ENCODE measurements at places on chromosomes 6 and 20. TPM values are rescaled to one million over a fixed set of nuclear protein-coding genes. Genes with fewer than 3 reads are reported as not detected.

DNA sequence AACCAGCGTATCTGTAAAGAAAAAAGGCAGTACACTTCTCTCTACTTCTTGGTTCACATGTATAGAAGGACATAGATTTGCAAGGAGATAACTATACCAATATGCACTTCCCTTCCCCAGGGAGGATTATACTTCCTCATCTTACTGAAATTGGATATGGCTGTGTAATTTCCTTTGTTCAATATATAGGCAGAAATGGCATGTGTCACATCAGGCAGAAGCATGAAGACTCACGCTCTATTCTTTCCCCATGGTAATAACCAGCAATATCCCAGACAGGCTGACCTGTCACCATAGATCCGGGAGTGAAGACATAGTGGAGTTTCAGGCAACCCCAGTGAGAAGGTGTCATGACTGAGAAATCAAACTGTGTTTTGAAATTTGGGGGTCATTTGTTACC, 518.3 kb downstream of the KIF16B start:
- no peaks in the 10 kb centered on the region for H3K4me1 ChIP-seq
- H3K27me3 ChIP-seq, result no peaks in the 10 kb centered on the region
- H3K36me3 ChIP-seq, result no peaks in the 10 kb centered on the region
- H3K27ac ChIP-seq, result no peak overlapping the region
- no peak overlapping the region for H3K4me3 ChIP-seq
- DNase-seq, result no peak

DNA sequence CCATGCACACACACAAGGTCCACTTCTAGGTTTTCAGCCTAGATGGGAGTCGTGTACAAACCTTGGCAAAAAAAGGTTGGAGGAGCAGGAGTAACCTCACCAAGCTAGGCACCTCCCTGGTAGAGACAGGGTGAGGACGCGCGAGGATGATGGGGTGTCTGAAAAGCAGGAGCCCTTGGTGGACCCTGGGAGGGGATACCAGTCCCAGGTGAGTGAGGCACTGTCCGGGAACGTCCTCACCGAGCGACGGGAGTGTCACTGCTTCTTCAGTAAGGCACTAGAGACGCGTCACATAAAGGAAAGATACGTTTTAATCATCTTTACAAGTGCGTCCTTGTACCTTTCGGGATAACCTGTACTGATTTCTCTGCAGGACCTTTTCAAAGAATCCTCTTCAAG, 29.4 kb upstream of the ZBP1 start:
- H3K27ac ChIP-seq, result no peak overlapping the region
- DNase-seq, result no peak
- no peak overlapping the region for H3K4me3 ChIP-seq
- H3K27me3 ChIP-seq, result no peaks in the 10 kb centered on the region
- H3K4me1 ChIP-seq, result no peaks in the 10 kb centered on the region
- H3K36me3 ChIP-seq, result no peaks in the 10 kb centered on the region

DNA sequence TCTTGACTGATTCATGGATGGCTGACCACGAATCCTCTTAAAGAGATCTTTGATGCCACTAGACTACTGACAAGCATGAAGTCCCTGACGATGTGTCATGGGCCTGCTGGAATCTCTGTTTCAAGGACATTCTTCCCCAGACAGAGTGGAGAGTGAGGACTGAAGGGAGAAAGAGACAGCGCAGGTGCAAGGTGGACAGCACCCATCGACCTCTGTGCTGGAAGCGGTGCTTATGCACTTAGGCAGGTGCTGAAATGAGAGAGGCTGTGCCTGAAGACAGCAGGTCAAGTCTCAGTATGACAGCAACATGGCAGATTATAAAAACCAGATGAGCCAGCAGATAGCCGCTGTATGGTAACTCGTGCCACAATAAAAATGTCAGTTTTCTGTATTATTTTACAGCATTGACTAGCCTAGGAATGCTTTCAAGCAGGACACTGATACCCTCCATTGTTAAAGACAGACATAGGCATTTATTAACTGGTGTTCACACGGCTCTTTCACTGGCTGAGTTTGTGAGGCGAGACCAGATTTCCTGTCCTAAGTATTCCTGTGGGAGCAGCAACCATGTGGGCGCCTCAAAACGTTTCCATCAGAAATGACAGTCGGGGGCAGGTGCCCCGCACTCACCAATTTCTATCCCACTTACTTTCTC, 47.5 kb downstream of the FOXC1 start:
- no peaks in the 10 kb centered on the region for H3K4me1 ChIP-seq
- no peaks in the 10 kb centered on the region for H3K27me3 ChIP-seq
- DNase-seq, result no peak
- H3K27ac ChIP-seq, result no peak overlapping the region
- H3K36me3 ChIP-seq, result no peaks in the 10 kb centered on the region

DNA sequence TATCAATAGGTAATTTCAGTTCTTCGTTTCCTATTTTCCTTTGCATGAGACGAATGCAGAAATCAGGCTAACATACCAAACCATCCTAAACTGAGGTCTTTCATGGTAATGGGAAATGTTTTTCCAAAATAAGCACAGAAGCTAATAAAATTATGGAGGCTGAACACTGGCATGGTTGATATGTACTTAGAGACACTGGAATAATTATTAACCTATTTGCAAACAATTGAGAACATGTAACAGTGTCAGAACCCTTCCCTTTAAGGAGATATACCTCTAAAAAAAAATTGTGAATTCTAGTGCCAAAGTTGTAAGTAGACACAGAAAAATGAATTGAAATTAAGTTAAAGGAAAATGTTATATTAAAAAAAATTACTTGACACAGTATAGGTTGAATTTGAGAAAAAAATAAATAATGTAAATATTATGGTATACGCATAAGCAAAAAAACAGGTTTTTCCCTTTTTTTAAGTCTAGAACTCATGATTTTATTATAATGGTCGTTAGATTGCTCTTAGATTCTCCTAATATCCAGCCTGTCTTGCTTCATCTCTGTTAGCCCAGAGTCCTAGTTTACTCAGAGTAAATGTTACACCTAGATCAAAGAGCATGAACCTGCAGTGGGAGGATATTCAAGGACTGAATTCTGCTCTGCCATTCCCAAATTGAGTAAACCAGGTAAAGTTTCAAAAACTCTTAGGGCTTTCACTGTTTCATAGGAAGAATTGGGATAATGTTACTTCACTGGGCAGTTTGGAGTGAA, 1.7 kb downstream of the SLC17A2 start:
- H3K4me1 ChIP-seq, result no peaks in the 10 kb centered on the region
- H3K4me3 ChIP-seq, result no peak overlapping the region
- H3K27ac ChIP-seq, result no peak overlapping the region

GRCh38 chr20:57156011-57156729, 110.3 kb downstream of the BMP7 start:
- H3K27me3 ChIP-seq, result no peaks in the 10 kb centered on the region
- no peaks in the 10 kb centered on the region for H3K4me1 ChIP-seq
- H3K27ac ChIP-seq, result no peak overlapping the region

- no peak overlapping the region for H3K4me3 ChIP-seq
- no peaks in the 10 kb centered on the region for H3K4me1 ChIP-seq
- H3K27me3 ChIP-seq, result no peaks in the 10 kb centered on the region
- H3K36me3 ChIP-seq, result no peaks in the 10 kb centered on the region
These were observed 175.6 kb downstream of the PHACTR1 start for GRCh38 chr6:12892151-12892550.

DNA sequence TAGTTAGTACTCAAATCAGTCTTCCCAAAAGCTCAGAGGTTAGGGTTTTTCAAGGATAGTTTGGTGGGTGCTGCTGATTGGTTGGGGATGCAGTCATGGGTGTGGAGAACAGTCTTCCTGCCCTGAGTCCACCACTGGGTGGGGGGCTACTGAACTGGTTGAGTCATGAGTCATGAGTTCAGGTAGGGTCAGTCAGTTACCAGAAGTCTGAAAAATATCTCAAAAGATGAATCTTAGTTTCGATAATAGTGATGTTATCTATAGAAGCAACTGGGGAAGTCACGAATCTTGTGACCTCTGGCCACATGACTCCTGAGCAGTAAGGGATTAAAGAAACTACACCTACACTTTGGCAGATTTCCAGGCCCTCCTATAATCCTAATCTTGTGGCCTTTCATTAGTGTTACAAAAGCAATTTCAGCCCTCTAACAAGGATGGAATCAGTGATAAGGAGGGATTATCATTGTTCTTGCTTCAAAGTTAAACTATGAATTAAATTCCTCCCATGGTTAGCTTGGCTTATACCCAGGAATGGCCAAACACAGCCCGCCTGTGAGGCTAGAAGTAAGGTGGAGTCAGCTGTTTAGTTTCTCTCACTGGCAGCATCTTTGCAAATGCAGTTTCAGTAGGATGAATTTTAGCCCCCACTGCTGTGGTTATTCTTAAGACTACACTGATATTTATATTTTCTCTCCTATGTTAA, 33.3 kb upstream of the NKAIN2 start:
- no peaks in the 10 kb centered on the region for H3K36me3 ChIP-seq
- no peak overlapping the region for H3K4me3 ChIP-seq
- H3K27me3 ChIP-seq, result no peaks in the 10 kb centered on the region
- no peak overlapping the region for H3K27ac ChIP-seq
- H3K4me1 ChIP-seq, result no peaks in the 10 kb centered on the region
- DNase-seq, result no peak

DNA sequence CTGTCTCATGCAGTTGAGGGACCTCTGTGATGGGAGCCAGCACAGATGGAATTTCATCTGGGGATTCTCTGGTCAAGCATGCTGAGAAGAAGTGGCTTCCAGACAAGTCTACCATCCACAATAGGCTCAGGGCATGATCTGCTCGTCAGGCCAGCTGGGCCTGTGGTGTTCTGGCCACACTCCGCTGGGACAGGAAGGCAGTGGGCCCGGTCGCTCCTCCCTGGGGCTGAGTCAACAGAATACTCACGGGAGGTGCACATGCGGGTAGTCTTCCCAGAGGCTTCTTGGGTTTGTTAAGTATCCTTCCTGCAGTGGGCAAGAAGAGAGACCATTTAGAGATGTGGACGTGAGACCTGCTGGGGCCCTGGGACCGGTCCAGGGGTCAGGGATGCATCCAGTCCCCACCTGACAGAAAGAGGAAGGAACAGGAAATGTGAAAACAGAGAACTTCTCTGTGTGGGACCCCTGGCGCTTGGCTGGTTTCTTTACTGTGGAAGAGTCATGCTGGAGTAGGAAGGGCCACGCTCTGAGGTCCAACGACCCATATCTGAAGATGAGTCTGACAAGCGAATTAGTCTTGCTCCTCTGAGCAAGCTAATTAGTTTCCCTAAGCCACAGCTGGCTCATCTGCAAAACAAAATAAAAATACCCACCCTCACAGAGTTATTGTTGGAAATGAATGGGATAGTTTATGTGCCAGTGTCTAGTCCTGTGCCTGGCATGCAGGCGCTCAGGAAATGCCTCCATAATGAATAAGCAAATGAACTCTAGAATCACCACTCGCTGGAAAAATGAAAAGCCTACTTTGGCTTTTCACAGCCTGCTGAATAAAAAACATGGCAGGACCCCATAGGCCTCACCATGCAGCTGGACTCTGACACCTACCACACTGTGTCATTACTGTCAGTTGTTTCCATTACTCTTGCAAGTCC, 67.3 kb downstream of the TRAM2 start:
- H3K36me3 ChIP-seq, result peaks cover 43% of the 10 kb centered on the region
- no peaks in the 10 kb centered on the region for H3K4me1 ChIP-seq
- H3K4me3 ChIP-seq, result no peak overlapping the region
- no peak for DNase-seq
- no peaks in the 10 kb centered on the region for H3K27me3 ChIP-seq

DNA sequence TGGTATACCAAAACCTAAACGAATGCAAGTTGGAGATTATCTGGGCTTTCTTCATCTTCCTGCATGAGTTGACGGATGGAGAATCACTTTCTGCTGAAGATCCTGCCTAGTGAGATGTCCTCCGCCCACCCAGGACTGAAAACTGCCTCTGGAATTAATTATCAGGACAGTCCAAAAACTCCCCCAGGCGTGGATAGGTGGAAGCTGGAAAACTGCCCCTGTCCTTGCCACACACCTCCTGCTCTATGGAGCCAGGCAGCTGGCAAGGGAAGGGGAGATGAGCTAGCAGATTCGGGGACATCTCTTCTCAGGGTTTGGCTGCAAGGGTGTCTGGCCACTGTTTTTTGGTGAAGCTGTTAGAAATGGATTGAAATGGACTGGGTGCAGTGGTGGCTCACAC, 89.3 kb upstream of the ZNFX1 start:
- no peak overlapping the region for H3K4me3 ChIP-seq
- no peaks in the 10 kb centered on the region for H3K36me3 ChIP-seq
- H3K4me1 ChIP-seq, result no peaks in the 10 kb centered on the region
- DNase-seq, result no peak
- peaks cover 4% of the 10 kb centered on the region for H3K27me3 ChIP-seq
- no peak overlapping the region for H3K27ac ChIP-seq

DNA sequence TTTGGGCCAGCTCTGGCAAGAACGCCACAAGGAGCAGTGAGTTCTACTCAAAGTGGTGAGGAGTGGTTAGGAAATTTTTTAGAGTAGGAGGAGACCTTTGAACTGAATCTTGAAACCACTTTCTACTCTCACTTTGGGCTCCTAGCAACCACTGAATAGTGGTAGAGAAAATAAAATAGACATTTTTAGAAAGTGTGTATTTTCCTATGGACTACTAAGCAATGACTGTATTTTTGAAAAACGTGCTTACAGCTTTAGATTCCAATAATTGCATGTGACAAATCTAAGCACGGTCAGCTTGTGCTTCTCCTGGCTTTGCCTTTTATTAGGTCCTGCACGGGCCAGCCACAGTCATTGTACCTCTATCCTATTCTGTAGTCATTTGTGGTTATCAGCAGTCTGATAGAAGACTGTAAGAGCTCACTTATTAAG, 8.7 kb upstream of the IFNGR1 start:
- DNase-seq, result no peak
- peaks cover 14% of the 10 kb centered on the region for H3K4me1 ChIP-seq
- no peak overlapping the region for H3K27ac ChIP-seq
- H3K4me3 ChIP-seq, result no peak overlapping the region
- H3K36me3 ChIP-seq, result no peaks in the 10 kb centered on the region
- no peaks in the 10 kb centered on the region for H3K27me3 ChIP-seq

DNA sequence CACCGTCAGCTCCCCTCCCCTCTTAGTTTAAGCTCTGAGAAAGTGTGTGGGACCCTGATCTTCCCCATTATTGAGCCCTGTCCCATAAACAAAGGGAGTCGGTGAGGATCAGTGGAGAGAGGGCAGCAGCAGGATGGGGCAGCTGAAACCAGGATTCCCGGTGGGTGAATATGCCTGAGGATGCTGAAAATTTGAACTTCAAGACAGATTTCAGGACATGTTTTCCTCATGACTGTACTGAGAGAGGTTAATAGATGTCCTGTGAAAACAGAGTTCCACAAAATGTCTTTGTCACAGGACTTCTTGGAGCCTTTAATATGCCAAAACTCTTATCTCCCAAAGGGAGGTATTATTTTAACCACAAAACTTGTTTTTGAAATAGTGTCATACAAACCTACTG, 53.5 kb upstream of the SLC22A16 start:
- no peak overlapping the region for H3K4me3 ChIP-seq
- no peak for DNase-seq
- no peak overlapping the region for H3K27ac ChIP-seq
- no peaks in the 10 kb centered on the region for H3K36me3 ChIP-seq

- peaks cover 13% of the 10 kb centered on the region for H3K4me1 ChIP-seq
- peak overlapping the region; percentile 74 for H3K4me3 ChIP-seq
- DNase-seq, result peak; percentile 9
- peaks cover 2% of the 10 kb centered on the region for H3K27me3 ChIP-seq
These were observed 416 bp downstream of the RSPH4A start for GRCh38 chr6:116616737-116617053.

Gene CRNKL1
- total RNA-seq, result 16.7 TPM

Gene SPTLC3
- 0.54 TPM for total RNA-seq

Gene TUBB2B
- 0.91 TPM for total RNA-seq

Gene KHDRBS2
- not detected for total RNA-seq

Gene FAM229B
- 0.49 TPM for total RNA-seq

Gene NXT1
- 41.5 TPM for total RNA-seq

Gene ASXL1
- total RNA-seq, result 314 TPM

All from CD4-positive, CD25-positive, alpha-beta regulatory T cell (primary cell).